ENCODE measurements at places on chromosomes 2 and 18.

DNA sequence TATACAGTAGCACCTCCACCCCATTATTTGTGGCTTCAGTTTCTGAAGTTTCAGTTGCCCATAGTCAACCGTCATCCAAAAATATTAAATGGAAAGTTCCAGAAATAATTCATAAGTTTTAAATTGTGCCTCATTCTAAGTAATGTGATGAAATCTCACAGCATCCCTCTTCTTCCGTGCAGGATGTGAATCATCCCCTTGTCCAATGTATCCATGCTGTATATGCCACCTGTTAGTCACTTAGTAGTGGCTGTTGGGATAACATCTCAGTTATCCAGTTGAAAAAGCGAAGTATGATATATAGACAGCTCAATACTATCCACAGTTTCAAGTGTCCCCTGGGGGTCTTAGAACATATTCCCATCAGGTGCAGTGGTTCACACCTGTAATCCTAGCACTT is 119.1 kb upstream of the OTX1 start:
- no peak for DNase-seq

DNA sequence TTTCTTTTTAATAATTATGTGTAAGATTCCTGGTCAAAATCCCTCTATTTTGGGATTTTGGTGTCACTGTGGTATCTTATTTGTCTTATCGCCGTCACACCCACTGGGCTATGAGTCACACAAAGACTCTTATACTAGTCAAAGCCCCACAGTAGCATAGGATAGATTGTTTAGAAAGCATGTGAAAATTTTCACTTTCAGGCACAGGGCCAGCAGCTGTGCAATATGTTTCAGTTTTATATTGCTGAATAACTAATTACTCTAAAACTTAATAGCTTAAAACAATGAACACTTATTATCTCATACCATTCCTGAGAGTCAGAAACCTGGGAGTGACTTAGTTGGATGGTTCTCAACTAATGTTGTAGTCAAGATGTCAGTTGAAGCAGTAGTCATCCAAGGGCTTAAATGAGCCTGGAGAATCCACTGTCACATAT is 24.0 kb downstream of the CFAP210 start:
- DNase-seq = no peak

GRCh38 chr18:21912339-21913239 is 172.0 kb downstream of the MIB1 start:
- no peak for DNase-seq

DNA sequence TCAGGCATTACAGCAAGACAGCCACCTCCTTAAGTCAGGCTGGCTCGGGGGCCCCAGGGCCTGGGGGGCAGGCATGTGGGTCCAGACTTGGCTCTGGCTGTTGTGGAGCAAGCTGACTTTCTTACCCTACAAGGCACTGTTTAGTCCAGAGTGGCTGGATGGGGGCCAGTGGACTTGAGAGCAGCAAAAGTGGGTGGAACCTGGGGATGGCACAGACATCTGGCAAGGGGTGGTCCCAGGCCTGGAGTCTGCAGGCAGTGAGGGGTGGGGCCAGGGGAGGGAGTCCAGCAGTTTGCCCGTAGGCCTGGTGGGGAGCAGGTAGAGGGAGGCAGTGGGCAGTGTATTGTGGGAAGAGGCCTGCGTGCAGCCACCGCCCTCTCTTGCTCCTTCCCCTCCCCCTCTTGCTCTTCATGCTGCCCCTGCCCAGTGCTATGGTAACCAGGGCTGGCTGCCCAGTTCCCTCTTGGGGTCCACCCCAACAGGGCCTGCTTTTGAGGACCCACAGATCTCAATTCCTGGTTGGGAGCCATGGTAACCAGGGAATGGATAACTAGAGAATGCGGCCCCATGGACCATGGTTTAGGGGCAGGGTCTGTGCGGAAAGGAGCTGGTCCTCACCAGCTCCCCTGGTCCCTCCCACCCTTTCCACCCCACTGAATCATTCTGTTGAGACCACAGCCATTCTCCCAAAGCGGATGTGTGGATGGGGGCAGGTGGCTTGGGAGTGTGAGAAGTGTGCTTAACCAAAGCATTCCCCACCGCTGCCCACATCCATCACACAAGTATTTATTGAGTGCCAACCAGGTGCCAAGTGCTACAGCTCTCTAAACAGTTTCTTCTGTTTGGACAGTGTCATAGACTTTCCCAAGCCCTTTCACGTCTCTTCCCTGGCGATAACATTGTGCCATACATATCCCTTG is 19.3 kb downstream of the SPEG start:
- no peak for DNase-seq

GRCh38 chr2:153623020-153623419 is 144.5 kb upstream of the RPRM start:
- no peak for DNase-seq
